NCI-H524 (cell line): ENCODE measurements at places on chromosomes 5 and 9.

GRCh38 chr9:752201-752600, 89.3 kb upstream of the DMRT1 start:
- no peak for DNase-seq

DNA sequence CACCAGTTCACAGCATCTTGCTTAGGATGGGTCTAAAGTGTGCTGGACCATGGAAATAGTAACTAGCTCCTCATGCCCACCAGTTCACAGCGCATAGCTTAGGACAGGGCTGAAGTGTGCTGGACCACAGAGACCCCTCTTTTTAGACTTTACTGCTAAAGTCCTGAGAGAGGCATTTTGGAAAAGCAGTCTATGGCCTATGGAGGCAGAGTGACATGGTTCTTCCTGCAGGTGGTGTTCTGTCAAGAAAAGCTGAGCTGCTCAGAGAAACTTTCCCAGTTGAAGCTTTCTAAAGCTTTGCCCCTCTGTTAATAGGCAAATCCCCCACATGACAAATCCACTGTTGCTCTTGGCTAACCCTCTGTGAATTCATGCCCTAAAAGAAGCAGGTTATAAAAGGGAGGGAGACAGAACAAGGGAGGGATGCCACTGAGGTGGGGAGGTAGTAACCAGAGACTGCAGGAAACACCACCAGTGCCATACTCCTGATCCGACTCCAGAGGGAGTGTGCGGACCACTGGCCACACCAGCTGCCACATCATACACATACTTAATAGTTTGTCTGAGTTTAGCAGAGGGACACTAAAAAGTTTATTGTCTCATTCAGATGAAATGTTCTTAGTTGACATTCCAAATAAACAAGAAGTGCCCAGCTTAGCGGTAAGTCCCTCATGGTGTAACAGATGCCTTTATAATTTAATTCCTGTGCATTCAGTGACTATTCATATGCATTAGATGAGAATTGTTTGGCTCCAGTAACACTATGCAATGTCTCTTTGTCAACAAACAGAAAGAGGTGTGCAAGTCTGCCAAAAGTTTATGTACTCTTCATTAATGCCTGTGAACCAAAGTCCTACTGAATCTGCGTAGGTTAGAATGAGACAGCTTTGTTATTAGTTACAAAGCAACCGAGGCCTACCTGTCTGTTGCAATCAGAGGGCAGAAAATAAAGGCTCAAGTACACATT, 236.2 kb upstream of the NFIL3 start:
- peak; percentile 49 for DNase-seq

DNA sequence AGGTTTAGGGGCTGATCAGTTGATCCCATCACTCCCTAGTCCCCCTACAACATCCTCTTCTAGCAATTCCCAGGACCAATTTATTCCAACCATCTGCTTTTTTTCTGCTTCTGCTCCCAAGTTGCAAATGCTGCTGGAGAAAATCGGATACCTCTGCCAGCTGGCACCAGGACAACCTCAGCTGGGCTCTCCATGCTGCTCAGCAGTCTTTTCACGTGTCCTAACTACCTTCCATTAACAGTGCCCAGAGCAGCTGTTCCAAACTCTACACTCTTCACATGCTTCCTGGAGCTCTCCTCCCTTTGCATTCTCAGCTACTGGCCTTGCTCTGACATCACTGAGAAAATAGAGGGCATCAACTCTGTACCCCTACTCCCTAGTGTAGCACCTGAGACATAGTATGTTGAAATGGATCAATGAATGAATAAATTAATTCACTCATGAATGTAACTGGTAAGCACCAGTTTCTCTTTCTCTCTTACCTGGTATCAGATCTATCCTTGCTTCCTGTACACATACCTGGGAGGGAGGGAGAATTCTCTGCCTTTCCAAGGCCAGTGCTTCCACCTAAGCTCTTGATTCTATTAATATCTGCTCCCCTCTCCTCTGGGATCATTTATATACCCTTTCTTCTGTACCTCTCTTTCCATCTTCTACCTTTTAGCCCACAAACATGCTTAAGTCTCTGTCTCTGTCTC, 191.0 kb downstream of the RAB3C start:
- DNase-seq = peak; percentile 97

GRCh38 chr5:8676695-8677094, 807.7 kb downstream of the MTRR start:
- DNase-seq = no peak

DNA sequence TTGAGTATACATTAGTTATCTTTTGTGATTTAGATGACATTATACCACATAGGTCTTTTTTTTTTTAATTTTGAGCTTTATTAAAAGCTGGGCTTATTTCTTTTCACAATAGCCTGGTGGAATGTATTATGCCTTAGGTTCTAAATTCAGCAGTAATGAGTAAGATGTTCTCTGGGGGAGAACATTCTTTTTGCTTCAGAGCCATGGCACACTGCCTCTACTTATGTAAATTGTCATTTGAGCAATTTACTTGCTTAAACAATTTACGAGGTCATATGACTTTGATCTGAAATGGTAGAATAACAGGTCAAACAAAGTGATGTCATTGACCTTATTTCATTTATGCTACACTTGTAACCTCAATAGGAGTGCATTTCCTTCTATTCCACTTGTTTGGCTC, 154.2 kb downstream of the FOCAD start:
- no peak for DNase-seq

GRCh38 chr5:126370796-126371718, 52.2 kb upstream of the GRAMD2B start:
- DNase-seq = no peak

DNA sequence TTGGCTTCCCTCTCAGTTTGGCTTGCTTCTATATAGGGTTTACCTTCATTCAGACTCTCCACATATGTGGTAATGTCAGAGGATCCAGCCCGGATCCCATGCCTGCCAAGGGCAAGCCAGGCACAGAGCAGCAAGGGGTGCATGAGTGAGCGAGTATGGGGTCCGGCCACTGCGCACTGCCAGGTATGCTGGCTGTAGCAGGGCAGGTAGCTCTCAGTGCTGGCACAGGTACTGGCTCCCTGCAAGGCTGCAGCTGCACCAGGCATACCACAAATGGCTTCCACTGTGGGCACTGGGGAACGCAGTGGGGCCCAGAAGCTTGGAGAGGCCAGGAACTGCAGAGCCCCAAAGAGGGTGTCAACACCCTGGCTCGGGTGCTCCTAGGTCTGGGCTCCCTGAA, 86.2 kb downstream of the GIN1 start:
- DNase-seq = no peak

DNA sequence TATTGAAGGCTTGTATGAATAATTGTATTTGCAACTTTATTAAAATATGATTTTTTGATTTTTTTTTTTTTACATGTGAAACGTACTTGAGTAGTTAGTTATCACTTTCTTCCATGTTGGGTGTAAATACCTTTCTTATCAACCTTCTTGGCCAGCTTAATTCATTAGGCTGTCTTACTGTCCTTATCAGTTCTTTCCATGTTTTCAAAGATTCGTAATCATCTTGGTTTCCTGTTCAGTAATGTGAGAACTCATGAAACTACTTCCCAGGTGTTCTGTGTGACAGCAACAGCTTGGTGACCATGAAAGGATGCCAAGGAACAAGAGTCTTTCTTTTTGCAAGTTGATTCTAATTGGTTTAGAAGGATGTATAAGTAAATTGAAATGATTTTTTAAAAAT, 100.0 kb downstream of the ADGRV1 start:
- no peak for DNase-seq

DNA sequence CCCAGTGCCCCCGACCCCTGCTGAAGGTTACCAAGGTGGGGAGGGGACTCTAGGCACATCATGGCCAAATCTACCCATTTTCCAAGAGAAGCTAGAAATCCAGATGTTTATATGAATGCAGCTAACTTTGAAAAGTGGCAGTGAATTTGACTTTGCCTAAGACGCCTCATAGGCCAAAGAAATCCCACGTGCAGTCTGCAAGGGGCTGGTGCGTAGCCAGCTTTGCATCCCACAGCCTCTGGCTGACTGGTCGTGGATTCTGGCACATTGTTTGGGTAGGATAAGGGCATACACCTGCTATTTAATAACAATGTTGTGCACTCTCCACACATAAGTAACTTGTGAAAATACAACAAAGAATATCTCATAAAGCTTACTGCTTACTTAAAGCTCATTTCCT, 3.5 kb upstream of the GADD45G start:
- no peak for DNase-seq

DNA sequence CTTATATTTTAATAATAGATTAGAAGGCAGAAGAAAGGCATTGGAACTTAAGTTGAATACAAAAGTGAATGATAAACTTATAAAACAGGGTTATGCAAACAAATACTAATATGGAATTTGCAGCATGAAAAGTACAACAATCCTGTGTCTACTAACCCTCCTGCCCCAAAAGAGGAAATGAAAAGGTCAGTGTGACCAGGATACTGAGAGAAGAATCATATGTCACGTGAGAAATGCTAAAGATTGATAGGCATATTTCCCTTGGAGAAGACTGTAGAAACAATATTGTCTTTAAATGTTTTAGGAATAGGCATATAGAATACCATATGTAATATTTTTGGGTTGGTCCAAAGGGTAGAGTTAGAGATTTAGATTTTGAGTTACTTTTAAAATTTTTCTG, 3.8 kb downstream of the WDR36 start:
- DNase-seq = no peak

DNA sequence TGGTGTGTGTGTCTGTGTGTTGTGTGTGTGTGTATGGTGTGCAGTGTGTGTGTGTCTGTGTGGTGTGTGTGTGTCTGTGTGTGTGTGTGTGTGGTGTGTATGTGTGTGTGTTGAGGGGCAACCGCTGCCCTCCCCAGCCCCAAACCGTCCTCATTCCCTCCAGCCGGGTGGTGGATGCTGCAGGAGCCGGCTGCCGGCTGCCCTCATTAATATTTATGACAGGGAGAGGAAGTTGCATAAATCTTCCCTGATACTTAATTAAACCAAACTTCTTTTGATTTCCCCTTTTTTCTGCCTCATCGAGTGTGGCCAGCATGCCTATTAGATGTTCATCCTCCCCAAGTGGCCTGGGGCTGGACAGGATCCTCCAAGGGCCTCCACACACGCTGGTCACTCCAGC, 121.4 kb upstream of the MVB12B start:
- no peak for DNase-seq

DNA sequence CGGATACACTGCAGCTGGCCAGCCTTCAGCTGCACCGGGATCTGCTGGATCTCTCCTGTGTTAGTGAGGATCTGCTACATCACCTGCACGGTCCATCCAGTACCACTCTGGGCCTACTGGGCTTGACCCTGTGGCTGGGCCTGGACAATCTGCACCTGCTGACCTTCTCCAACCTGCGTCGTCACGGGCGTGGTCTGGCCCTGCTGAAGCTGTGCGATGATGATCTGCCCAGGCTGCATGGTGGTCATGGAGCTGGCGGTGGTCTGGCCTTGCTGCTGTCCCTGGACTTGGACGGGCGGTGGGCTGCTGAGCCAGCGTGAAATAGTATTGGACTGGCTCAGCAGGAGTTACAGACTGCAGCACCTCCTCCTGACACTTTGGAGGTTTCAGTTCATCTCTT, 137.1 kb upstream of the GAS1 start:
- DNase-seq = no peak

DNA sequence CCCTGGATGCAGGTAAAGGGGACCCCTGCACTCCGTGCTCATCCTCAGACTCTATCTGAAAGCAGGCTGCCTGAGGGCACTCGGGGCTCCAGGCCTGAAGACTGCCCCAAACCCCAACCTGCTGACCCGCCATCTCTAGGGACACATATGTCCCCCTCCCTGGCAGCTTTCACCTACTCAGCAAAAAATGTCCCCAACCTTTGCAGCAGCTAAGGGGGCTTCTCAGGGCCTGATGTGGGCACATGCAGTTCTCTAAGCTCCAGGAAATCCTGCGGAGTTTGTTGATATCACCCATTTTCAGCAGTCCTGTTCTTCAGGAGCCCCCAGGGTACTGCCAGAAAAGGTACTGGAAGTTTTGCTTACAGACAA, 2.2 kb upstream of the DPH7 start:
- DNase-seq = no peak

GRCh38 chr5:52504584-52505240, 283.0 kb upstream of the ITGA1 start:
- DNase-seq = no peak

DNA sequence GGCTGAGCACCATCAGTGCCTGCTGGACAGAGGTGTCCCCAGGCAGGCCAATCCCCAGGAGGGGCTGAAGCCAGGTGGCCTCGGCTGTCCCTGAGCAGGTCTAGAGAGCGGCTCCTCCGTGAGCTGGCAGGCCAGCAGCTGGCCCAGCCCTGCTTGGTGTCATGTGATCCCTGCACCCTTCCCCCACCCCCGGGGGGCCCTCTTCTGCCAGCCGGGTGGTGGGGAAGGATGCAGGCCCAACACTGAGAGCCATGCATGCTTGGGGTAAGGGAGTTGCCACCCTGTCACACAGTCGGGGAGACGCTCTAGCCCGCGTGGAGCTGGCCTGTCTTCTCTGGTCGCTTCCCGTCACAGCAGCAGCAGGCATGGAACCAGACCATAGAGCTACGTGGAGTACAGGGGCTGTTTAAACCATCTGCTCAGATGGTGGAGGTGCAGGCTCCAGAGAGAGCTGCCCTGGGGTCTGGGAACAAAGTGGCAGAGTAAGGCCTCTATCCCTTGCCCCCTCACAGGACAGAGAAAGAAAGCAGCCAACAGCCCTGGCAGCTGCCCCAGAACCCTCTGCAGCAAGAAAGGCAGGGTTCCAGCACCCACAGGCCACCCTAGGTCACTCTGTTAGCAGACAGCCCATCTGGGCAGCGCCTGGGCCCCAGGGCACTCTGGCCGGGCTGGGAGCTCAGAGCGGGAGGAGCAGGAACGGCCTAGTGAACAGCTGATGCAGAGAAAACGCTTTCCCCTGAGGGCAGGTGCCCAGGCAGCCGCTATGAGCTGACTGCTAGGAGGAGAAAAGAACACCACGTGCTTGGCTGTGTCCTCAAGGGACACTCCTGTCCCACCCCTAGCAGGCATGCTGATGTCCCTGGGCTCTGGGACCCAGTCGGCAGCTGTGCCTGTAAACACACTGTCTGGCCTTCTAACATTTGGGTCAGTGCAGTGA, 6.8 kb downstream of the RALGDS start:
- peak; percentile 91 for DNase-seq

GRCh38 chr5:463952-464351, 21.0 kb downstream of the EXOC3 start:
- DNase-seq = no peak

- no peak for DNase-seq
These were observed 49.1 kb downstream of the NXNL2 start for GRCh38 chr9:88583901-88584596.

- no peak for DNase-seq
These were observed 15.7 kb downstream of the IRGM start for GRCh38 chr5:150862070-150862469.

GRCh38 chr9:123457583-123457982, 101.6 kb downstream of the CRB2 start:
- no peak for DNase-seq

GRCh38 chr9:131290036-131290766, 678 bp downstream of the PLPP7 start:
- DNase-seq = peak; percentile 50
